ENCODE measurements at places on chromosomes 6 and 20. TPM values are rescaled to one million over a fixed set of nuclear protein-coding genes. Genes with fewer than 3 reads are reported as not detected.

HAO1 gene
- not detected for total RNA-seq

DNA sequence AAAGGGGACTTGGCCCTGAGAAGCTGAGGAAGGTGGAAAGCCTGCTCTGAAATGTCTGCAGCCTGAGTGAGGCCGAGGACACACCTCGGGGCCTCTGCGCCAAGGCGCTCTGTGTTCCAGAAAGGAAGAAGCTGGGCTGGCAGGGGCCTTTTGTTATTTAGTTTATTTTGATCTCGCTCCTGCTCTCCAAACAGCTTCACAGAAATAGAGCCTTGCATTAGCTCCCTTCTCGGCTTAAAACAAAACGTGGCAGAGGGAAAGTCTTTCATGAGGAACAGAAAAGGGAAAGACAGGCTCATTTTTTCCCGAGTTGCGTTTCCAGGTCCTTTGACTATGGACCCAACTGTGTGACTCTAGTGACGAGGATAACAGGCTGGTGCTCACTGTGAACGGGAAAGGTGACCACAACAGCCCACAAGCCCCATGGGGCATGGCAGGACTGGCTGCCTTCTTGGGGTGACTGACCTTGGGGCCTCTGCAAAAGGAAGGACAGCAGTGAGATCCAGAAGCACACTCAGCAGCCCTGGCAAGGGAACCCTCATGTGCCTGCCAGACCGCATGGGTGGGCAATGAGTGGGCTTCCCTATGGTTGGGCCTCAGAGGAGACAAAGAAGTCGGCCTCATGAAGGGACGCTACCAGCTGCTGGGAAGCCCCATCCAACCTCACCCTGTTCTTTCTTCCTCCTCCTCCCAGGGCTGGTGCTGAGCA is 18.7 kb downstream of the LEMD2 start:
- H3K27ac ChIP-seq, result no peak overlapping the region
- H3K27me3 ChIP-seq, result no peaks in the 10 kb centered on the region
- H3K4me1 ChIP-seq, result peaks cover 11% of the 10 kb centered on the region
- peaks cover 34% of the 10 kb centered on the region for H3K36me3 ChIP-seq

- H3K4me1 ChIP-seq, result peaks cover 3% of the 10 kb centered on the region
- peak overlapping the region; percentile 26 for H3K27ac ChIP-seq
- no peak for DNase-seq
- H3K36me3 ChIP-seq, result no peaks in the 10 kb centered on the region
Measured at GRCh38 chr20:3995749-3996320, 19.5 kb downstream of the RNF24 start.

DNA sequence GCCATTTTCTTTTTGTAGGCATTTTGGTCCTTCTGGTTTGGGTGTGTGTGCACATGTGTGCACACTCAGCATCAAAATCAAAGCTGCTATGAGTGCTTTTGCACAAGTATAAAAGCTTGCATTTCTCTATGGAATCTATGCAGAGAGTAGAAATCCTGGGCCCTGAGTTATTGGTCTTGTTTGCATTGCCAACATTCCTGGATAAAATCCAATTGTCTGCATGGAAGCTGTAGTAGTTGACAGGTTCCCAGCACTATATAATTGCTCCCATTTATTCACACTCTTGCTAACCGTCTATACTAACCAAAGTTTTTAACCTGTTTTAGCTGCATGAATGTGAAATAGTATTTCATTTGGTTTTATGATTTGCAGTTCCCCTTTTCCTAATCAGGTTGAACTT is 277.0 kb downstream of the FOXA2 start:
- no peaks in the 10 kb centered on the region for H3K36me3 ChIP-seq
- no peak overlapping the region for H3K27ac ChIP-seq
- H3K4me3 ChIP-seq, result no peak overlapping the region
- H3K27me3 ChIP-seq, result peaks cover 21% of the 10 kb centered on the region
- H3K4me1 ChIP-seq, result no peaks in the 10 kb centered on the region

DNA sequence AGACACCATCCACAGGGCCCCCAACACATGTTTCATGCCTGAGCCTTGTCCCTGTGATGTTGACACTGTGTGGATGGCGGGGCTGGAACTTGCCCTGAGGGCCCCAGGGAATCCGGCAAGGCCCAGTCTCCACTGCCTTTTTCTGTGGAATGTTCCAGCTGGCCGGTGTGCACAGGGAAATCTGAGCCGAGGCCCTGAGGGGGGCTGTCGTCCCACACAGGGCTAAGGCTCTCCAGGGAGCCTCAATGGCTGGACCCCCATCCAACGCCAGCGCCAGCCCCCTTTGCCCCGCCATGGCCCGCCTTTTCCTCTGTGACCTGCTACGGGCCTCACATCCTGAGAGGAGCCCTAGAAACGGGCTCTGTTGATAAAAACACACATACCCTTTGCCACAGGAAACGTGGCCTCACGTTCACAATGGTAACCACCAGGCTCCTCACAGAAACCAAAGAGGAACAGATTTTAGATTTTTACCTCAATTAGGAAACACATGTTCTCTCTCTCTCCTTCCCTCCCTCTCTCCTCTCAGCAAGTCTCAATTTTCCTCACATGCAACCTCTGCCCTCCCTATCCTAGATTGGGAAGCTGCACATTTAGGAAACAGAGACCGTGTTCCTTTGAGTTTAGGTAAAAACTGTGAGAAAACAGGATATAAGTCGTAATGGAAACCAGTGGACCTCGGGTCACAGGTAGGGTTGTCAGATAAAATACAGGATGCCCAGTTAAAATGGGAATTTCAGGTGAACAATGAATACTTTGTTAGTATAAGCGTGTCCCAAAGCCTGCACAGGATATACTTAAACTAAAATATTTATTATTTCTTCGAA is 13.7 kb upstream of the ZNF831 start:
- H3K4me1 ChIP-seq, result peaks cover 39% of the 10 kb centered on the region
- no peaks in the 10 kb centered on the region for H3K36me3 ChIP-seq
- DNase-seq, result peak; percentile 72
- H3K27me3 ChIP-seq, result no peaks in the 10 kb centered on the region
- H3K4me3 ChIP-seq, result no peak overlapping the region
- H3K27ac ChIP-seq, result peak overlapping the region; percentile 82

GRCh38 chr6:35710241-35710847 is 21.6 kb upstream of the FKBP5 start:
- H3K36me3 ChIP-seq, result no peaks in the 10 kb centered on the region
- no peak overlapping the region for H3K4me3 ChIP-seq
- no peak for DNase-seq
- no peaks in the 10 kb centered on the region for H3K27me3 ChIP-seq
- H3K27ac ChIP-seq, result no peak overlapping the region
